ENCODE measurements at places on chromosomes 2 and 18.

- no peak for DNase-seq
Observed at GRCh38 chr2:223720367-223720766, 117.0 kb downstream of the AP1S3 start.

- no peak for DNase-seq
Observed at GRCh38 chr18:58264840-58265239, 220.8 kb downstream of the NEDD4L start.

- no peak for DNase-seq
Observed at GRCh38 chr2:238872628-238873380, 24.9 kb downstream of the TWIST2 start.

DNA sequence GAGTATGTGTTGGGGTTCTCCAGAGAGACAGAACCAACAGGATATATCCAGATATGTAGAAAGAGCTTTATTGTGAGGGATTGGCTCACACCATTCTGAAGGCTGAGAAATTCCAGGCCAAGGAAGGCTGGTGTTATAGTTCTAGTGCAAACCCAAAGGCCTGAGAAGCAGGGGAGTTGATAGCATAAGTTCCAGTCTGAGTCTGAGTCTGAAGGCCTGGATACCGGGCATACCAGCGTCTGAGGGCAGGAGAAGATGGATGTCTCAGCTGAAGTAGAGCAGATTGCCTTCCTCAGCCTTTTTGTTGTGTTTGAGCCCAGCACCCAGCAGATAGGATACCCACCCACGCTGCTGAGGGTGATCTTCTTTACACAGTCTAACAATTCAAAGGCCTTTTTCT, 211.7 kb upstream of the RASGRP3 start:
- no peak for DNase-seq

- DNase-seq, result no peak
Observed at GRCh38 chr18:64082054-64082453, 66.8 kb downstream of the LINC00305 start.

DNA sequence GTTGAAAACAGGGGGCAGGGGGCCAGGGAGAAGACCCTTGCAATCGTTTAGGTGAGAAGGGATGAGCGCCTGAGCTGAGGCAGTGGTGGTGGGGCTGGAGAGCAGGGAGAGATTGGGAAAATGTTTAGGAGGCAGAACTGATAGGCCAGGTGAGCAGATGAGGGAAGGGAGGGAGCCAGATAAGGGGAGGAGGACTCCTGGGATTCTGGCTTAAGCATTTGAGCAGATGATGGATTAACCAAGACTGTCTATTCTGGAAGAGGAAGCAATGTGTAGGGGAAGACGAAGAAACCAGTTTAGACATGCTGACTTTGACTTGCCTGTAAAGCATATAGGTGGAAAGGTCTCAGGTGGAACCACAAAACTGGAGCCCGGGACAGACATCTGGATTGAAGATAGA, 49.9 kb upstream of the ASPRV1 start:
- DNase-seq, result no peak

DNA sequence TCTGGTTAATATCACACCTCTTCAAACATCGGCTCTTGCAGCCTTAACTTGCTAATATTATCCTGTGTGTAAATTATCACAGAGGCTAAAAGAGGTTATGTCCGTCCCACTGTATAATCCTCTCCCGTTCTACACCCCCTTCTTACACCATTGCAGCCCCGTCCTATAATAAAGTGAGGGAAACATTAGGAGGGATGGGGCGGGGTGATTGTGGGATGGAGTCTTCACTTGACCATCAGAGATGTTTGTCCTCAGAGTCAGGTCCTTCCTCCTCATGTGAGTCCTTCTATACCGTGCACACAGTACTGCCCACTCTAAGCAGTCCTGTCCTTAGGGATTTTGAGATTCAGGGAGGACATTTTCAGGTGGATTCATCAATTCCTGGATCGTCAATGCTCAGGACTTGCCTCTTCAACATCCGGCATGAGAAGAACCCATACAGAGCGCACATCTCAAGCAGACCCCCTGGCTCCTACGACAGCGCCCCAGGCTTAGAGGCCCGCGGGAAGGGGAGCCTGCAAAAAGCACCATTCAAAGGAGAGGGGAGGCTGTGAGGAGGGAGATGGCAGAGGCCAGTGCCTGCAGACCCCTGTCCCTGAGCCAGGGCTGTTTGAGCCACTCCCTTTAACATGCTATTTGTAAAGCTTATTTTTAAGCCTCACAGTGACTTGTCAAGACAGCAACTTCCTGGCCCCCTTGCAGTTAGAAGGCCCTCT, 42.8 kb upstream of the ASB18 start:
- no peak for DNase-seq

Measured in right renal pelvis (tissue), 4 donors.